ENCODE measurements at places on chromosomes 13 and 19. TPM values are rescaled to one million over a fixed set of nuclear protein-coding genes. Genes with fewer than 3 reads are reported as not detected.

- H3K27me3 ChIP-seq, result no peaks in the 10 kb centered on the region
- H3K36me3 ChIP-seq, result no peaks in the 10 kb centered on the region
- H3K4me3 ChIP-seq, result no peak overlapping the region
- no peak overlapping the region for H3K27ac ChIP-seq
These were observed 185.8 kb downstream of the OLFM4 start for GRCh38 chr13:53214433-53214832.

SIGLECL1 gene
- total RNA-seq, result not detected

DNA sequence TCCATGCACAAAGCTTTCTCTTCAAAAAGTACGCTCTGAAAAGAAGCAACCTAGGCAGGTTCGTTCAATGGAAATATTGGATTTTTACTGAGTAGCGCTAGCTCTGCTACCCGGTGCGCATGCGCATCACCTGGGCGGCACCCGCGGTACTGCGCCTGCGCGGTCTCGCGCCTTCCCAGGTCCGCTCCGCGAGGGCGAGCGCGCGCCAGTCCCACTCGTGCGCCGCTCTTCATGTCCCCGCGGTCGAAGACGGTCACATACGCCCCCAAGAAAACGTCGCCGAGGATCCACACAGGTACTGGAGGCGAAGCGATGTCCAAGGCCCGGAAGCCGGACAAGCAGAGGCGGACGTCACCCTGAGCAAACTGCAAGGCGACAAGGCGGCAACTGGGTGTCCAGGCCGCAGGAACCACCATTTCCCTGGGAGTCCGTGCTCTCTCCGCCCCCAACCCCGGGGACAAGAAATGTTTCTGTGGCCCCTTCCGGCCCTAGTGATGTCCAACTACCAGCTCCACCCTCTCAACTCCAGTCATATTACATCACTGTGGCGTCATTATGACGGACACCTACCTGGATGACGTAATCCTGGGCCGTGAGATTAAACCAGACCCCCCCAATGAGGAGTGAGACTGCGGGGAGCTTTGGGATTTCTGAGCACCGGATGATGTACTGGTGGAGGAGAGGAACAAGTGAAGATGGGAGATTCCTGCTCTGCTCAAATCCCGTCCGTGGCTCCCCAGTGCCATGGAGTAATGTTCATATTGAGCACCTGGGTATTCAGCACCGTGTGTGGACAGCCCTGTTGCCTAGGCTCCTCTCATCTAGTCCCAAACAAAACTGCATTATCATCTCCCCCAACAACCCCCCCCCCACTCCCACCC is 4.8 kb upstream of the KCNC3 start:
- peaks cover 47% of the 10 kb centered on the region for H3K4me1 ChIP-seq
- H3K4me3 ChIP-seq, result peak overlapping the region; percentile 89
- H3K27ac ChIP-seq, result peak overlapping the region; percentile 84
- peak; percentile 80 for DNase-seq
- peaks cover 14% of the 10 kb centered on the region for H3K36me3 ChIP-seq

DNA sequence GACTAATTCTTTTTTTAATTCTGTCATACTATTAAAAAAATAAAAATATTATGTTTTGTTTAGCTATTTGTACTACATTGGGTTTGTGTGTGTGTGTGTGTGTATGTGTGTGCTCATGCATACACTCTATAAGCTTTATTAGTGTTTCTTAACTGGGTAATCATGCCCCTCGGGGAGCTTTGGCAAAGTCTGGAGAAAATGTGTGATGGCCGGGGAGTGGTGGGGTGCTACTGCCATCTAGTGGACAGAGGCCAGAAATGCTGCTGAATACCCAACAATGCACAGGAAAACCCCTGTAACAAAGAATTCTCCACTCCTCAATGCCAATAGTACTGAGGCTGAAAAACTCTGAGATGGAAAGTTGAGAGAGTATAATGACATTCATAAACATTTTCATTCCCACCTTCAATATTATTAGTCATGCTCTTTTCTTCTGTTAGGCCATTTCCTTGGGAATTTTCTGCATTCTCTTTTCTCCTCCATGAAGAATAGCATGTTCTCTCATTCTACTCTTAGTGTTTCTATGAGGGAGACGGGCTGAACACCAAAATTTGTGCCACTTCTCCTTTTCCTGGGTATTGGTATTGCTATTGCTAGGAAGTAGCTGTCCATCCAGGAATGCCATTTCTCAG is 157.3 kb downstream of the DNAJC3 start:
- no peaks in the 10 kb centered on the region for H3K36me3 ChIP-seq
- DNase-seq, result no peak
- no peak overlapping the region for H3K27ac ChIP-seq
- peaks cover 2% of the 10 kb centered on the region for H3K4me1 ChIP-seq
- H3K4me3 ChIP-seq, result no peak overlapping the region
